CD8-positive, alpha-beta memory T cell (primary cell): ENCODE measurements at places on chromosomes 11 and 22.

DNA sequence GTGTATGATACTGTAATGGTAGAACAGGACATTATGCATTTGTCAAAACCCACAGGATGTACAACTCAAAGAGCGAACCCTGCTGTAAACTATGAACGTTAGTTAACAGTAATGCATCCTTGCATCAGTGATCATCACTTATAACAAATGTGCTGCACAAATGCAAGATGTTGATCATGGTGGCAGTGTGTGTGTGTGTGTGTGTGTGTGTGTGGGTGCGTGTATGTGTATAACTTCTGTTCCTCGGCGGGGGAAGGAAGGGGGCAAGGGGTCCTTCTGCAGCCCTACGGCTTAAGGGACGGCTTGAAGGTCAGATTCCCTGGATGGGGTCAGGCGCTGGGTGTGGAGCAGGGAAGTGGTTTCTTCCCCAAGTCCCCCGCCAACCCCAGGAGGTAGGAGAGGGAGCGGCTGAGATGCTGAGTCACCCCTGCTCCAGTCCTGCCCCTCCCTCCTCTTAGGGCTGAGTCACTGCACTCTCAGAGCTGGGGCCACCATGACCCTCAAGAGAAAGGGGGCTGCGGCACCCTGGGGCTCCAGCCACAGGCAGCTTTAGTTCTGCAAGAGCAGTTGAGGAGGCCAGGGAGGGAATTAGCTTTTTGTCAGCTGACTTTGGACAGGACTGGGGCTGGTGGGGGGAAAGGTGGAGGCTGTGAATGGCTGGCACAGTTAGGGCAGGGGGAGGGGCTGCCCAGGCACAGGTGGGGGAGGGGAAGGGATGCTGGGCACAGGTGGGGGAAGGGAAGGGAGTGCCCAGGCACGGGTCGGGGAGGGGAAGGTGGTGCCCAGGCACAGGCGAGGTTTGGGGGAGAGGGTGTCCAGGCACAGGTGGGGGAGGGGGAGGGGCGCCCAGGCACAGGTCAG, 8.8 kb upstream of the CTSD start:
- peak; percentile 20 for DNase-seq

- no peak for DNase-seq
Measured at GRCh38 chr11:112542479-112542878, 281.8 kb upstream of the PLET1 start.

DNA sequence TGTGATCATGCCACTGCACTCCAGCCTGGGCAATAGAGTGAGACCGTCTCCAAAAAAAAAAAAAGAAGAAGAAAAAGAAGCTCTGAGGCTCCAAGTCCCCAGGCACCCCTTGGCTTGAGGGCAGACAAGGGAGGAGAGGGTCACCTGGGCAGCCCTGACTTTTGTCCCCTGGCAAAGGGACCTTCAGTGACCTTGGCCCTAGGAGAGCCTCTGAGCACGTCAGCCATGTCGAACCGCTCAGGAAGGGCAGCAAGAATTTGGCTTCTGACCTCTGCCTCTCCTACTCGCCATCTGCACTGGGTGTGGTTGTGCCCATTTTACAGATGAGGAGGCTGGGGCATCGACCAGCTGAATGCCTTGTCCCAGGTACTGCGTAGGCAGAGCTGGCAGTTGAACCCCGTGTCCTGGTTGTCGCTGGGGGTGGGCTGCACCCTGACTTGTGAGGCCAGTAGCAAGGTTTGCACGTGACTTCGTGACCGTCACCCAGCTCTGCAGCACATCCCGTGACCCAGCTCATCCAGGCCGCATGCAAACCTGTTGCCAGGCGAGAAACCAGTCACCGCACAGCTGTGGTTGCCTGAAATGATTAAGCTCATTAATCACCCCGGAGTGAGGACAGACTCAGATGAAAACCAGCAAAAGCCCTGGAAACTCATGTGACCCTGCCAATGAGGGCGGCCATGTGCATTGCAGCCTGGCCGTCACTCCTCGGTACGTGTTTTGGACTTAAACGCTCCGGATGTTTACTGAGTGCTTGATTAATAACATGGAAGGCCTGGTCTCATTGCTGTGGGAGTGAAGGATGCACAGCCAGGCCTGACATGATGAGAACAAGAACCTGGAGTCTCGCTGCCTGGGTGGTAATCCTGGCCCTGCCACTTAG, 47.7 kb upstream of the PPP6R3 start:
- DNase-seq, result no peak

GRCh38 chr11:126654886-126655806, 299.7 kb downstream of the ST3GAL4 start:
- DNase-seq, result no peak

- no peak for DNase-seq
Measured at GRCh38 chr11:5696210-5696609, 6.6 kb downstream of the TRIM22 start.

GRCh38 chr11:113681711-113682413, 24.2 kb downstream of the TMPRSS5 start:
- no peak for DNase-seq

- no peak for DNase-seq
Measured at GRCh38 chr11:7348432-7349304, 97.0 kb downstream of the SYT9 start.

DNA sequence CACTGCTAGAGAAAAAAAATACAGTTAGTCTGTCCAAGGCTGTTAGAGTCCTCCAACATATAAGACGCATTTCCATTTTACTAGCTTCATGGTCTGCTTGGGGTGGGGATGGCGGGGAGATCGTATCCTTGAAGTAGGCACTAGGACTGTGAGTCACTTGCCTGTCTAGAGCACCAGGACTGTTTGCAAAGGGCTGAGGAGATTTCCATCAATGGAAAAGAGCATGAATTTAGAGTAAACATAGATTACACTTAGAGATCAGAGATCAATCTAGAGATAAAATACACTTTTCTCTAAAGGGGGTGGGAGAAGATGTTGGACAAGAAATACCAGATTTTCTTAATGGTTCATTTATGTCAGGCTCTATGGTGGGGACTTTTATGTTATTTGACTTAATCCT, 1.7 kb upstream of the MS4A7 start:
- no peak for DNase-seq

GRCh38 chr11:93225662-93226061, 27.9 kb upstream of the SLC36A4 start:
- no peak for DNase-seq

- DNase-seq, result no peak
Measured at GRCh38 chr11:88169471-88169870, 5.8 kb downstream of the RAB38 start.

GRCh38 chr22:44850946-44851345, 98.6 kb downstream of the ARHGAP8 start:
- no peak for DNase-seq

GRCh38 chr11:117613521-117613920, 183.5 kb downstream of the DSCAML1 start:
- no peak for DNase-seq

- DNase-seq, result no peak
Measured at GRCh38 chr11:16280256-16280682, 76.1 kb downstream of the SOX6 start.

GRCh38 chr11:66720223-66720898, 8.7 kb downstream of the SPTBN2 start:
- no peak for DNase-seq
